HT-29 (cell line): ENCODE measurements at places on chromosomes 11 and 22.

DNA sequence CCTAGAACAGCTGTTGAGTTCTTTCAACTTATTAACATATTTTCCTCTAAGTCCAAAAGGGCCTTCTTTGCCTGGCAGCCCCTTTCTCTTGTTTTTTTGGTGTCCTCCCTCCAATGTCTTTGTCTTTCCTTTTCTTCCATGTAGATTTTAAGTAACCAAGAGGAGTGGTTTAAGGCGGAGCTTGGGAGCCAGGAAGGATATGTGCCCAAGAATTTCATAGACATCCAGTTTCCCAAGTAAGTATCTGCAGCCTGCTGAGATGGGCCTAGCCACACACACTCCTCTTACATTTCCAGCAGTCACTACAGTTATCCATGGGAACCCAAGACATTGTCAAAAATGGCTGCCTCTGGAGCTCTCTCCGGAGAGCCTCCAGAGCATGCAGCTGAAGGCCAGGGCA is 4.5 kb upstream of the TMA7B start:
- no peak for DNase-seq

- no peak for DNase-seq
Measured at GRCh38 chr11:130418210-130418609, 10.2 kb downstream of the ADAMTS8 start.

DNA sequence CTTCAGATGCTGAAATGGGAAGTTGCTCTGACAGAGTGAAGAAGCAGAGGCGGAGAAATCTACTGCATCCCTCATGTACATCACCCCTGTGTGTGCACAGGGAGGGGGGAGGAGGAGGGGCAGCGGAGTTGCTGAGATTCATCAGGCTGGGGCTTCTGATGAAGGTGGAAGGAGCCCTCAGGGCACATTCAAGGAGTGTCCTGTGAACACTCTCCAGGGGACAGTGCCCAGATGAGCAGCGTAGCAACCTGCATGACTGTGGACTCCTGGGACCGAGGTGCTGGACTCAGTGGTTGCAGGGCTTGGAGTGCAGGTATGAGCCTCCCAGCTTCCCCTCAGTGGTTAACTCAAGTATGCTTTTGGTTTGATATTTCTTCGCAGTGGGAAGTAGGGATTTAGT is 257.8 kb upstream of the B3GAT1 start:
- no peak for DNase-seq

DNA sequence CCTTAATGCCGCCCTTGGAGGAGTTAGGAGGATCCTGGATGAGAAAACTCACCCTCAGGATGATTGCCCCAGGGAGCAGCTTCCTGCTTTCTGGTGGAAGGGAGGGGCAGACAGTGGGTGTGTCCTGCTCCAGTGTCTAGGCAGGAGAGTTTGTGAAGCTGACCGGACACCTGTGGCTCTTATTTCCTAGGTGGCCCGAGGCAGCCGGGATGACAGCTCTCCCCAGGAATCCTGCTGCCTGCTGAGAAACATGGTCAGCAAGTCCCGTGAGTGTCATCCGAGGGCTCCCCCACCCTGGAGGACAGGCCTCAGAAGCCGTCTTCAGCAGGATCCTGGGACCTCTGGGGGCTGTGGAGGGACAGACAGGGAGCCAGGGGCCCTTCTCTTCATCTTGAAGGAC is 50.4 kb downstream of the ST3GAL4 start:
- DNase-seq: peak; percentile 83

DNA sequence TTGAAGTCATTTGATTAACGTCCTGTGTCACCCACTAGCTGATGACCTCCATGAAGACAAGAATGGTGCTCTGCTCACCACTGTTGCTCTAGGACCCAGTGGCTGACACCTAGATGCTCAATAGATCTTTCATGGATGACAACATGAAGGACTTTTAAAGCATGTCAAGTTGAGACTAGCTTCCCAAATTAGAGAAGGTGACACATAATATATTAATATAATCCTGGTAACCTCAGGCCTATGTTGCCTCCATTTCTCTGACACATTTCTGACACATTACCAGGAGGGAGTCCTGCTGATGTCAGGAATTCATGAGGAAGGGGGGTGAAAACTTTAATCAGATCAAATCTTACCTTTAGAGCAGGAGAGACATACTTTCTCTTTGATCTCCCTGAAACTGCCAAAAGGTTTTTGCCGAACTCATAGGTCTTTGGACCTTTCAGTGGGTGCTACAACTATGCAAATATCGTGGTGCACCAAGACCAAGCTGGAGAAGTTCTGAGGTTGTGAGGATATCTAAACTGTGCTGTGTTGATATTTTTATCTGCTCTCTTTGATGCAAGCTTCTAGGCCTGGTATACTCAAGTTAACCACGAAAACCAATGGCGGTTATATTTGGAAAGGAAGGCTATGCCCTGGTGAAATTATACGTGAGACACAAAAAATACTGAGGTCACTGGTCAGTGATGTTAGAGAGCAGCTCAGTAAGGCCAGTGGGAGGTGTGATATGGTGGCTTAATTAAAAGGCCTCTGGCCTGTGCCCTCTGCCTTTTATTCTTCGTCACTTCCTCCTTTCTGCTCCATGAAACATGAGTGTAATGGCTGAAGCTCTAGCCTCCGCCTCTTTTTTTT is 13.2 kb upstream of the AMPD3 start:
- no peak for DNase-seq

DNA sequence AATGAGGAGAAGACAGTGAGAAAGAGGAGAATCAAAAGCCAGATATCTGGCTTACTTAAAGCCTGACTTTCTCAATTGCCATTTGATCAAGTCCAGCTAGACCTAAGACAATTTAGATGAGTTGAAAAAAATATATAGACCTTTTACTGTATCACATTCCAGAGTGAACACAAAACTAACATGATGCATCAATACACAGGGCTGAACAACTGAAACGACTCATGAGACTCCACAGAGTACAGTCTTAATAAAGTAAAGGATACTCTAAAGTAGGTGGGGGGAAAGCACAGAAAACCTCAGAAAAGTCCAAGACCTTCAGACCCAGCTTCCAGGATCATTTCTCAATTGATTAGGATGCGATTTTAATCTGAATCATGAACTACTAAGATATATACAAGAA is 95.3 kb upstream of the OR9G4 start:
- DNase-seq: no peak

GRCh38 chr22:22168190-22168940 is 76.2 kb upstream of the VPREB1 start:
- DNase-seq: peak; percentile 22
